ENCODE measurements at places on chromosomes 5 and 9.

DNA sequence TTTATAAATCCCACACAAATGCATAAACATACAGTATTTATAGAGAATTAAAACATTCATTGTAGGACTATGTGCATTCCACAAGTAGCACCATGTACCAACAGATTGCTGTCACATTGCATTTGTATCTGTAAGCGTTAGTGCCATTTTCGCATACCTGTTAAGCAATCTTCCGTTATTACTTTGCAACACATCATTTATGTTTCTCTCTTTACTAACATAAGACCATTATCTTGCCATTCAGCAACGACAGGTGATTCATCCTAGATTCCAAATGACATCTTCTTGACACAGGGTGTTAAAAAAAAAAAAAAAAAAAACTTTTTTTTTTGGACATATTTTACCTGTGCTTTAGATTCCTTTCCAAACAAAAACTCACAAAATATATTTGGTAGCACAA is 511.8 kb downstream of the ELAVL2 start:
- DNase-seq, result no peak

- DNase-seq, result no peak
These were observed 7.9 kb downstream of the BHMT start for GRCh38 chr5:79119486-79119885.

DNA sequence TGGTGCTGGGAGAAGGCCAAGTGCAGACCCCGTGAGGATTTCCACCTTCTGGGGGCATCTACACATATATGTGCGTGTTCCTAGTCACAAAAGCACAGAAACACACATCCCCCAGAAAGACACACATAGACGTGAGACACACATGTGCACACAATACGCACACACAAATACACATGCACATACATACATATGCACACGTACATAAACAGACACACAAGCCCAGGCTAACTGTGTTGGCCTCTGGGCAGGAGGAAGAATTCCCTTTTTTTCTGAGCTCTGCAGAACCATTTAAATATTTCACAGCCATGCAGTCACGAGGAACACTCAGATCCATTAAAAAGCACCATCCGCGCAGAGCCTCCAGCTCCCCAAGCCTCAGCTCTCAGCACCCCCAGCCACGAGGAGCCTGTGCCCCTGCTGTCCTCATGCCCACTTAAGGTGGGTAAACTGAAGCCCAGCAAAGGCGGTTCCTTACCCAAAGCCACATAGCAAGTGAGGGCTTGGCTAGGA is 5.3 kb downstream of the NINJ1 start:
- DNase-seq, result no peak

GRCh38 chr5:21642312-21642711 is 1210.8 kb downstream of the CDH12 start:
- no peak for DNase-seq

DNA sequence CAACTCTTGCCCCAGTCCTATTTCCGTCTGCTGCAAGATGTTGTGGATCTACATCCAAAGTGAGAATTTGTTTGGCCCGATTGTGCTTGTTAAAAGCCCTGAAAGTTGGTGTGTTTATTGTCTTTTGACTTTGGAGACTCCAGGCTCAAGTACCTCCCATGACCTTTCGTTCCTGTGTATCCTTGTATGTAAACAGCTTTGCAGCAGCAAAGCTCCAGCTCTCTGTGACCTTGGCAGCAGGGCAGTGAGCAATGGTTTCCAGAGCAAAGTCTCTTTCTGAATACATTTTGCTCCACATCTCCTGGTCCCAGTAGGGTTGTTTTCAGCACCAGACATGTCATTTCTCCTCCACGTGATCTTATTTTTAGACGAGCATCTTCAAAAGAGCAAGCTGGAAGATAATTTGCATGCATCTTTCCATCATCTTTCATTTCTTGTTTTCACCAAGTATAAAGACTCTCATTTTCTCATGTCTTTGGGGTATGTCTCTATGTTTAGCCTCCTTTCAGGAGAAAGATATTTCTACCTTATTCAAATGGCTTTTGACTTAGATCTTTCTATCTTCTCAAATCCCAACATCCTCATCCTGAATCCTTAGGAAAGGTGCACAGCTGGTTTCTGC is 68.1 kb upstream of the ERCC6L2 start:
- DNase-seq, result no peak

- DNase-seq, result no peak
These were observed 79.4 kb downstream of the FBXL7 start for GRCh38 chr5:15579193-15579990.

- DNase-seq, result no peak
These were observed 36.4 kb upstream of the ADAMTSL1 start for GRCh38 chr9:18437315-18438201.

Data from left lung (tissue), 14 donors.